Neural crest cell (in vitro differentiated cells): ENCODE measurements at places on chromosomes 12 and 14. TPM values are rescaled to one million over a fixed set of nuclear protein-coding genes. Genes with fewer than 3 reads are reported as not detected.

DNA sequence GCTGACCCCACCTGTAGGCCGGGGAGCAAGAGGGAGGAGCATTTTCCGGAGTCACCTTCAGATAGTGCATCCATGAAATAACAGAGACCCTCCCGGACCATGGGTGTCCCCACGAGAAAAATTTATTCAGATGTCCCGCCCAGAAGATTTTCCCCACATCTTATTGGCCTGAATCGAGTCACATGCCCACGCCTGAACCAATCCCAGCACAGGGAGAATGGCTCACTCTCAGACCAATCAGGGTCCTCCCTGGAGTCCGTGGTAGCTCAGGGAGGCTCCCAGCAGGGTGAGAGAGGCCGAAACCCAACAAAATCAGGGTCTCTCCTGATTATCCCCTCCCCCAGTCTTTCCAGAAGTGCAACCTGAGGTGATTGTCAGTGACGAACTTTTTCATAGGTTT is 16.4 kb upstream of the NCOR2 start:
- no peak overlapping the region for H3K4me3 ChIP-seq
- no peaks in the 10 kb centered on the region for H3K27me3 ChIP-seq
- no peak for DNase-seq
- no peaks in the 10 kb centered on the region for H3K36me3 ChIP-seq
- H3K4me1 ChIP-seq: peaks cover 3% of the 10 kb centered on the region

- no peak overlapping the region for H3K27ac ChIP-seq
- peaks cover 9% of the 10 kb centered on the region for H3K4me1 ChIP-seq
- H3K27me3 ChIP-seq: no peaks in the 10 kb centered on the region
Measured at GRCh38 chr12:45532113-45532512, 197.4 kb upstream of the ARID2 start.

The WDR20 gene
- total RNA-seq: 28.2 and 30.2 TPM in 2 replicates

DNA sequence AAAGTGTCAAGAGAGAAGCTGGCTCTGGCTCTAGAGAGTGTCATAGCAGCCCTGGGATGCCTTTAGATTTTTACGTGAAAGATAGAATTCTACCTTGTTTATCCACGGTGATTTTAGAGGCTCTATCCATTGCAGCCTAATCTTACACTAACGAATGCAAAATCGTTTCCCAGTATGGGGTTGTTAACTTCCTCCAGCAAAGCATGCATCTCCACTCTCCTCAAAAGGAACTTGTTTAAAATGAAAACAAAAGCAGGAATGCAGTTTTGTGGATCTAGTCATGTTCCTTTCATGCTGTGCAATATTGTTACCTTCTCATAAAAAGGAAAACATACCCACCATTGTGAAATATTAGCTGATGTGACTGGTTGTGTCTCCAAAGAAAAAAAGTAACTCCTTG is 88.4 kb downstream of the ANO2 start:
- no peak overlapping the region for H3K27ac ChIP-seq
- peaks cover 9% of the 10 kb centered on the region for H3K4me1 ChIP-seq
- H3K36me3 ChIP-seq: no peaks in the 10 kb centered on the region
- no peak overlapping the region for H3K4me3 ChIP-seq
- H3K27me3 ChIP-seq: peaks cover 40% of the 10 kb centered on the region
- no peak for DNase-seq

DNA sequence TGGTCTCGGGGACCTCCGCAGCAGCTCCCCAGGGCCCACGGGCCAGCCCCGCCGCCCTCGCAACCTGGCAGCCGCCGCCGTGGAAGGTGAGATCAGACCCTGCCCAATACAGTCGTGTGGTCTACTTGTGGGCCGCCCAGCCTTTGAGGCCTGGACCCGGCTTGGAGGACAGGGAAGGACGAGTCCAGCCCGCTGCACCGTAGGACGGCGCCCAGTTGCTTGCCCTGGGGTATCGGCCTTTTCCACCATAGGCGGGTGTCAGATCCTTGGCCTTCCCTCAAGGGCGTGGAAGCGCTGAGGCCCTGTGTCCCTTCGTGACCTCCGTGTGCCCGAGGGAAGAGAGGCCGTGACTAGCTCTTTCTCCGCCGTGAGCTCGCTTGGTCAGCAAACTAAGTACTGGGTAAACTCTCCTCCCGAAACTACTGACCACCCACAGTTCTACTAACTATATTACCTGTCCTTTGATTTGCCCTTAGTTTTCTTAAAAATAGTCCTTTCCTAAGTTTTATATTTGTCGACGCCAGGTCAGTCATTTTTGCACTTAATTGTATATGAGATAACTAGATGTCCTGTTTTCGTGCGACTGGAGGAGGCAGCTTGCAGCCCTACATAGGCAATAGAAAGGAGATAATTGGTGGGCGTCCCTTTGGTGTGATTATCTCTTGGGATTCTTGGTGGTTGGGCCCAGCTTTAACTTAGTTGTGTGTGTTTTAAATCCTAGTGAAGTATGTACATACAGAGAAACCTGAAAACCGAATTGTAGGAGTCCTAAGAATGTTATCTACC is 757 bp downstream of the SLC25A3 start:
- no peaks in the 10 kb centered on the region for H3K27me3 ChIP-seq
- peak overlapping the region; percentile 95 for H3K4me3 ChIP-seq
- H3K36me3 ChIP-seq: peaks cover 9% of the 10 kb centered on the region
- H3K27ac ChIP-seq: peak overlapping the region; percentile 95
- no peak for DNase-seq
- H3K4me1 ChIP-seq: peaks cover 25% of the 10 kb centered on the region

- H3K27me3 ChIP-seq: no peaks in the 10 kb centered on the region
- DNase-seq: no peak
- H3K36me3 ChIP-seq: no peaks in the 10 kb centered on the region
- H3K27ac ChIP-seq: no peak overlapping the region
Measured at GRCh38 chr14:69244946-69245345, 15.0 kb upstream of the GALNT16 start.

GRCh38 chr12:46209914-46210872 is 58.6 kb downstream of the SLC38A1 start:
- no peak overlapping the region for H3K4me3 ChIP-seq
- no peak for DNase-seq
- peak overlapping the region; percentile 7 for H3K27ac ChIP-seq

DNA sequence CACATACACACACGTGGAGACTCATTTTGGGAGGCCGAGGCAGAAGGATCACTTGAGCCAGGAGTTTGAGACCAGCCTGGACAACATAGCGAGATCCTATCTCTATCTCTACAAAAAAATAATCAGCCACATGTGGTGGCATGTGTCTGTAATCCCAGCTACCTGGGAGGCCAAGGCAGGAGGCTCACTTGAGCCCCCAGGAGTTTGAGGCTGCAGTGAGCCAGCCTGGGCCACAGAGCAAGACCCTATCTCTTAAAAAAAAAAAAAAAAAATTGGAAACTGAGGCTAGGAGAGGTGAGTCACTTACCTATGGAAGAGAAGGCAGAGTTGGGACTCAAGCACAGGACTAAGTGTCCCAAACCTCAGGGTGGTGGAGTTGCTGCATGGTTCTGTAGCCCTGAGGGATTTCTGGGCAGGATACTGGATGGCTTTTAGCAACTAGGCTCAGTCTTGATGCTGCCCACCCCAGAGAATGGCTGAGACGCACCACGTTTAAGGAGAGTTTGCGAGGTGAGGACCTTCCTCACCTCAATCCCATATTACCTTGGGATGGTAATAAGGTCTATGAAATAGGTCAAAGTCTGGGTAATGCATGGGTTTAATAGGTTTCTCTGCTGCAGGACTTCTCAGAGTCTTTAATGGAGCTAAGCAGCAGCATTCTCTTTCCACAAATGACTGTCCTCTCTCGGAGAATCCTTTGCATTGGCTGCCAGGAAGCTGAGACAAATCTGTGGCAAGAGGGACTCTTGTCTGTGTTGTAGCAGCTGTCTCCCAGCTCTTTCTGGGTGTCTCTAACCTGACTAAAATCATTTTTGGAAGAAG is 35.6 kb downstream of the SH2B3 start:
- no peak for DNase-seq
- peaks cover 28% of the 10 kb centered on the region for H3K4me1 ChIP-seq

GRCh38 chr14:90409209-90409730 is 12.4 kb downstream of the CALM1 start:
- no peak overlapping the region for H3K4me3 ChIP-seq
- DNase-seq: no peak
- no peak overlapping the region for H3K27ac ChIP-seq
- H3K27me3 ChIP-seq: no peaks in the 10 kb centered on the region
- peaks cover 11% of the 10 kb centered on the region for H3K4me1 ChIP-seq

- no peak overlapping the region for H3K27ac ChIP-seq
- H3K36me3 ChIP-seq: peaks cover 5% of the 10 kb centered on the region
- peaks cover 41% of the 10 kb centered on the region for H3K4me1 ChIP-seq
- DNase-seq: no peak
- no peak overlapping the region for H3K4me3 ChIP-seq
Measured at GRCh38 chr12:130791629-130792028, 47.4 kb downstream of the STX2 start.

DNA sequence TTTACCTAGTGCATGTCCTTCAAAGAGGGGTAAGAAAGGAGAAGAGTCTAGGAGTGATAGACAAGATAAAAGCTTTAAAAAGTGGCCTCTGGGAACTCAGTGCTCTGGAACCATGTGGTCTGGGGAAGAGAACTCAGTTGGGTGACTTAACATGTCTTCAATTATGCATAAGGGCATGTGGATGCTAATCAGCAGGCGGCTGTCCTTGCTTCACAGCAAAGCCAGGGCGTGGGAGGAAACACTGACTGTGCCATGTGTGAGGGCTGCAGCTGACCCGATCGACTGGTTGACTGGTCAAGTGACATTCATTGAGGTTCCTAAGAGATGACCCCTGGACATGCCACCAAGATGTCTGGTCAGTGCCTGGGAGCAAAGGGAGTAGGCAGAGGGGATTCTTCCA is 1053.8 kb downstream of the BCL11B start:
- no peak overlapping the region for H3K27ac ChIP-seq
- no peaks in the 10 kb centered on the region for H3K36me3 ChIP-seq
- H3K4me3 ChIP-seq: no peak overlapping the region
- H3K4me1 ChIP-seq: no peaks in the 10 kb centered on the region
- peaks cover 9% of the 10 kb centered on the region for H3K27me3 ChIP-seq

The VDR gene
- not detected in 2 replicates for total RNA-seq
